ENCODE measurements at places on chromosomes 12 and 14.

DNA sequence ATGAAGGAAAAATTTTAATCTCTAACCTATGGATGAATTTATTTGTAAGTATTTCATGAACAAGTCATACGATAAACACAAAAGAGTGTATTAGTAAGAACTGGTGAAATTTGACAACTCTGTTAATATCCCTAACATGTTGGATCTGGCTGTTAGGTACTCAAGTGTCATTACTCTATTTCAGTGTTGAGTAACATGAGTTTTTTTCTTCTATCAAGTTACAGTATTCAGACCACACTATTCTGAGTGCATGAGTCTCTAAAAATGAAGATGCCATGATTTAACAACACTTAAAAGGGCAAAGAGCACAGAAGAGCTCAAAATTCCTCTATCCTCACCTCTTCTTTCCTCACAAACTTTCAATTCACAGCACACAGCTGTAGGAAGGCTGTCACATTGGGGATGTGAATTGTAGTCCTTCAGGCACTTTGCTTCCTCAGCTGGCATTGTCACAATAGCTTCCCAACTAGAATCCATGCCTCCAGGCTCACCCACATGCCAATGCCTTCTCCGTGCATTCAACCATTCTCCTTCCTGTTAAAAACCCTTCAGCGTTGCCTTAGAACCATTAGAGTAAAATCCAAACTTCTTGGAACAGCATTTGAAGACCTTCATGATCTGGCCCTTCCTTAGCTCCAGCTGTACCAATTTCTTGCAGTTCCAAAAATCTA is 73.7 kb upstream of the DBX2 start:
- DNase-seq = no peak

DNA sequence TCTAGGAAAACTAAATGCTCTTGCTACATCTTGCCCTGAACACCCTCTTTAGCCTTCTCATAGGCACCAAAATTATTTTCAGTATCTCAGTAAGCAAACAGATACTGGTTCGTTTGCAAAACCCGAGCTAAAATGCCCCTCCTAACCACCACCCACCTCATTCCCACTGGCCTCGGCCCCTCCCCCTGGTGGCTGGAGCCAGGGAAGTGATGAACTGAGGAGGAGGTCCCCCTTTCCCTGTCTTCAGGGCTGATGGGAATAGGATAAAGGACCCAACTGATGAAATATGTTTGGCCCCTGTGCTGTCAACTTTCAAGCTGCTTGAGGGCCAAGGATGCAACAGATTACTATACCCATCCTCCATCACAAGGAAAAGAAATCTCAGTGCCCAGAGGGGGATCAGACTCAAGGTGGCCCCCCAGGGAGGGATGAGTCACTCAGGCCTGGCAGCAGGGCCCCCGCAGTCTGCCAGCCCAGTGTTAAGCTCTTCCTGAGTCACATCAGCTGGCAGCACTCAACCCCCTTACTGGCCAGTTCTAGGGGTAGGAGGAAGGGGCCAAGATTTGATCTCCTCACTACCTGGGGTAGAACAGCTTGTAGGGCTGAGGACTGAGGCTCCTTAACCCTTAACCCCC is 1.7 kb downstream of the ANKRD52 start:
- DNase-seq = no peak

DNA sequence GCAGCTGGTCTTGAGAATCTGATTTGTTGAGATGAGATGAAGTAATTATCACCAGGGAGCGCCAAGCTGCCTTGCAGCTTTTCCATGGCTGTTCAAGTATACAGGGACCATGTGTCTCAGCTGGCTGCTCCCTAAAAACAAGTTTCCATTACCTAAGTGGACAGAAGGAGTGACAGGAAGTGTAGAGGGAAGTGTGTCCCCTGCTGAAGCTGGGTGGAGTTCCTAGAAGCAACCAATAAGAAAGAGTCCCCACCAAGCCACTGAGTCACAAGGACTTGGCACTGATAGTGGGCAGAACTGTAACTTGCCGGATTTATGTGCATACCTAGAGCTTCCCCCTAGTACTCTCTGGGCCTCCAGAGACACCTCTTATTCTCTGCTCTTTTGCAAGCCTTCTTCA is 1.5 kb upstream of the GPX2 start:
- no peak for DNase-seq

DNA sequence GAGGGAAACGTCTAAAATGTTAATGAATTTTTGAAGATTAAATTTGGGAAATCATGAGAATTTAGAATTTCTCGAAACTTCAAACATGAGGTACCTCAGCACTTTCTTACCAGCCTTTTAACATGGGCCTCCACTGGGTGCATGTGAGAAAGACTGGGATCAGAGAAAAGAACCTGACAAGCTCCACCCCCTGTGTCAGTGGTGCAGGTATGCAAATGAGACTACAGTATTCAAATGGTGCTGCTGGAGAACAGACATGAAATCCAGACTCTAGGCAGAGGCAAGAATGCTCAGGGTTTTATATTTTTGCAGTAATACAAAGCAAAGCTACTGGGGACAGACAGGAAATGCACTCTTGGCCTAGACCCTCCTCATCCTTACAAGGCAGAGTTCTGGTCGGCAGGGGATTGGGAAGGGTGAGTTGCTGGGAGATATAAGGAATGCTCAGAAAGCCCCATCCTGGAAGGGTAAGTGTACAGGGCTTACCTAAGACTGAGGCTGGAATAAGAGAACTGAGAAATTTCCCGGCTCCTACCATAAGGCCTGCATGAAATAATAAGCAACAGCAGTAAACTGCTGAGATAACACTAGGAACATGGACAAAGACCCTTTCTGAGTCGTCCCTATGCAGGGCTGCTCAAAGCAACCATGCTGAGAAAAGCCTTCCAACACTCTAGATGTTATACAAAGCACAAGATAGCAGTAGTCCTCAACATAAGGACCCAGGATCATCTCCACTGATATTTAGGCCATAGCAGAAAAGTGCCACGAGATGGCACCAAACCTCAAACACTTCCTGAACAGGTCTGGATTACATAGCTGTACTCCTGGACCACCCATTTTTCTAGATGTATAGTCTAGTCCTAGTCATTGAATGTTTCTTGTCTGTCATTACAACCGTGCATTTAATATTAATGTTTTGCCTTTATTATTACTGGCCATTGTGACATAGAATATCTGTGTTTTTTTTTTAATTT is 260.8 kb downstream of the RASSF9 start:
- DNase-seq = peak; percentile 56

DNA sequence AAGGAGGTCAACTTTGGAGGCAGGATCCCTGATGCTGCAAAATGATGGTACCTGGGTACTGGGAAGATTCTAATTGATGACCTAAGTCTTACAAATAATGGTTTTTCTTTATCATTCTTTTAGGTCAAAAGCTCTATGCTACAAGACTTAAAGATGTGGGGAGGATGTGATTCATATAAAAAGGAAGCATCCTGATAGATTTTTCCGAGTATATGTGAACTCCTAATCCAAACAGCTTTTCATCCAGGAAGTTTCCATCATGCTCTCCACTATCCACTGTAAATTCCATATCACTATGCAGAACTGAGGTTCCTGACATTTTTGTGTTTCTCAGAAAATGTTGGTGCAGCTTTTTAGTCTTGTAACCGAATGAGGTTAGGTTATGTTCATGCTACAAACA is 293.2 kb downstream of the PAWR start:
- no peak for DNase-seq

DNA sequence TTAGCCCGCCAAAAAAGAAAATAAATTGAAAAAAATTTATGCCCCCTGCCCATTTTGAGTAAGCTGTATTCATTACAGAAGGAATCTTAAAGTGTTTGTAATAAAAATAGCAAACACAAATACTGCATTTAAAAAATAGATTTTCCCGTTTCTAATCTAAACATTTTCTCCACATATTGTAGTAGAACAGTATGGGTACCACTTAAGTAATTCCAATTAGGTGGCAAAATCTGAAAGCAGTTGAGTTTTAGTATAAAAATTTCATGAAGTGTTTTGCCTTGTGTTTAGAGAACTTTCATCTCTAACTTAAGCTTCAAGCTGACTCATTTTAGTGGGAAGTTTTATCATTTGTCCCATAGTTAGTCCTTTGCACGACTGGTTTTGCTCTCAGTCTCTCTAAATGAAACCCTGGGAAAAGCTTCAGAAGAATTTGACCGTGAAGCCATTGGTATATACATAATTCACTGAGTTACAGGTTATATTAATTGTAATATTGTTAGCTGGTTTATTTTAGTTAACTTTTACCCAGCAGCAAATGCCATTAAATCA is 214.6 kb downstream of the ERC1 start:
- DNase-seq = no peak

- DNase-seq = no peak
These were observed 751.3 kb downstream of the SLC6A15 start for GRCh38 chr12:84161296-84161695.

- no peak for DNase-seq
These were observed 1019.2 kb downstream of the AACS start for GRCh38 chr12:126084480-126084879.

DNA sequence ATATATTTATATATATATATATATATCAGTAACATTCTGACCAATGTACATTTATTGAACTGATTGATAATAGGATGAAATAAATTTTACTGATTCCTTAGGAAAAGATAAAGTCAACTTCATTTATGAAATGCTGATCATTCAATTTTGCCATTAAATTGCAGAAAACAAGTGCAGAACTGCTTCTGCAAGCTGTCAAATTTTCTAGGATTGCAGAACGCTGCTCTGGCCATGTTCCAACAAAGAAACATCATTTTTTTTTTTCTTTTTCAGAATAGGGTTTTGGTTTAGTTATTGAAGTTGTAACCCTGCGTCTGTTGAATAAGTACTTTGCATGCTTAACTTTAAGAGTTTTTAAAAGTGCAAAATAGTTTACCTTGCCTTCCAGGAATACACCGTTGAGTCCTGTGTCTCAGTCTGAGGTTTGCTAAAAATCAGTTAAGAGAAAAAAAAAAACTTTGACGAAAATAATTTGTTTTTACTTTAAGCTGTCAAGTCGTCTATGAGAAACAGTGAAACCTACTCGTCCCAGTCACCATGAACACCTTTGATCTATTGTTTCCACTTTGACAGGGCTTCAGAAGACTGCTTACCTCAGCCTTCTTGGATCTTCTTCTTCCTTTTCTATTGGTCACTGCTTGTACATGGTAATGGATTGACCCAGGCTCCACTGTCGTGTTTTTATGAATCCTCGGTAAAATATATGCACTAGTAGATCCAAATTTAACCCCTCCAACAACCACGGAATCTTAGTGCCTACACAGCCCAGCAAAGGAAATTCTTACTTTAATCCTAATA is at the start of gene KERA:
KERA (minus strand) TSS at position 657 of the 798 bp plus-strand sequence. CDS start 1,743 bp downstream, outside the sequence.
- no peak for DNase-seq

GRCh38 chr12:52185400-52185967 is 6.3 kb downstream of the KRT80 start:
- no peak for DNase-seq

DNA sequence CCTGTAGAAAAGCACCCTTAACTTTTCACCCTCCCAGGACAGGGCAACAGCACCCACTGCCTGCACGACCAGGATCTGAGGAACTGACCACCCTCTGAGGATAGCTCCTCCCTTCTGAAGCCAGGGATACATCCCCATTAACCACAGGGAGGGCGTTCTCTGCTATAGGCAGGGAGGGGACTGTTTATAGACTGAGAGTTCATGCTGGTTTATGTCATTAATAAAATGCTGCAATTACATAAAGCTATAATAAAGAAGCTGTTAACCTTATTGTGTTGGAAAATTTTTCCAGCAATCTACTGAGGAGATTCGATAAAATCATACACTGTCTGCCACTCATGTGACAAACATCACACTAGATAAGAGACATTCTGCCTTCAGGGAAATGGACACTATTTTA is 232.4 kb upstream of the SFSWAP start:
- no peak for DNase-seq

- DNase-seq = peak; percentile 65
These were observed 26.8 kb upstream of the PEX5 start for GRCh38 chr12:7162691-7163114.

GRCh38 chr14:104587641-104588040 is 8.1 kb downstream of the C14orf180 start:
- DNase-seq = no peak

GRCh38 chr12:122004633-122005071 is 17.0 kb upstream of the BCL7A start:
- no peak for DNase-seq

DNA sequence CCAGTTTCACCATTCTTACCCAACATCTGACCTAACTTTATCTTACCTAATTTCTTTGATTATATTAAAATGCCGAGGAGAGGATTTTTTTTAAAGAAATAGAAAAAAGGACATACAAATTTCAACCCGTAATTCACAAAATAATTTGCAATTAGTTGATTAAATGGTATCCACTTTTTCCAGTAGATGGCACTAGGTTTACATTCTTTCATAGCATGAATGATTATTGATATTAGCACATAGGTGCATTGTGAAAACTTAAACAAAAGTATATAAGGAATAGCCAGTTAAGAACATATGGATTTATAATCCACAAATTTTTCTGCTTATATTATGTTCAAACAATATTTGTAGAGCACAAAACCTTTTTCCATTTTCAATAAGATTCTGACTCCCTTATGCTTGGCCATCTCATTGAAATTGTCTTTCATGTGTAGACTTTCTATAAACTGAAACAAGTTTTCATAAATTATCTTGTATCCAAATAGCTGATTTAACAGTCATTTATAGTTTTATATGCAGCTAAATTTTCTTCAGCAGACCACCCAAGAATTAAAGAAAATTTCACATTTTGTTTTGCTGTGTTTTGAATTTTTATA is 35.3 kb downstream of the MSRB3 start:
- no peak for DNase-seq

- DNase-seq = no peak
These were observed 42.0 kb downstream of the CALM1 start for GRCh38 chr14:90438841-90439240.

- no peak for DNase-seq
These were observed 12.3 kb downstream of the CCDC88C start for GRCh38 chr14:91405241-91405721.

DNA sequence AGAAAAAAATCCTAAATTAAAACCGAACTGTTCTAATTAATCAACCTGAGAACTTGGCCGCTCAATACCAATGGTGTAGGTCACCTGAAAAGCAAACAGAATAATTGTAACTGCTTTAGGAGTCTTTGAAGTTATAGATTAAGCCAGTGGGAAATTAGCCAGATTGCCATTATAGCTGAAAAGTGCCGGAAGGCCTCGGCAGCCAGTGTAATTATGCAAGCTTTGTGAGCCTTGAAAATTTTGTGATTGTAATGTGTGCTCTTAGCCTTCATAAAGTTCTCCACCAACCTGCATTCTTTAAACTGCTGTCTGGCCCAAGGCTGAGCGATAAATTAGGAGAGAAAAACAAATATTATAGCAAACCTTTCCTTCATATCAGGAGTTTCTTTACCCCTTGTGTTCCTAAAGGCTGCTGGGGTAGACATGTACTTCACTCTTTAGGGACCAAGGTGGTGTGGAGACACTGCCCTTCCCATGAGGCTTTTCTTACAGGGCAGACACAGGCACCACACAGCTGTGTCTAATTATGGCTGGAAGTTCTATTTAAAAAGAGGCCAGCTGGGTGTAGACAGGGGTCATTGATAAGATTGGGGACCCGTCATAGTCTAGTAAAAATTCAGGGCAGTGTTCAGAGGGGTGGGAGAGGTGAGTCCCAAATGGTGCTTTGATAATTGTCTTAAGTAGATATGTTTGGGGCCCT is 991.2 kb downstream of the FLRT2 start:
- DNase-seq = no peak

- no peak for DNase-seq
These were observed 97.9 kb downstream of the RFLNA start for GRCh38 chr12:124392667-124393413.

GRCh38 chr12:106984588-106985137 is 2.3 kb downstream of the MTERF2 start:
- DNase-seq = no peak

- DNase-seq = no peak
These were observed 502.7 kb downstream of the BCL11B start for GRCh38 chr14:98769326-98769725.
